ENCODE measurements at places on chromosomes 13 and 19.
A peak's percentile ranks its signal among the peaks of the same experiment; 100 is the strongest.

GRCh38 chr19:56808717-56809392 lies 31.7 kb downstream of the PEG3 start:
- no peak for DNase-seq

GRCh38 chr19:18278521-18279265 lies 2.7 kb downstream of the JUND start:
- no peak for DNase-seq

DNA sequence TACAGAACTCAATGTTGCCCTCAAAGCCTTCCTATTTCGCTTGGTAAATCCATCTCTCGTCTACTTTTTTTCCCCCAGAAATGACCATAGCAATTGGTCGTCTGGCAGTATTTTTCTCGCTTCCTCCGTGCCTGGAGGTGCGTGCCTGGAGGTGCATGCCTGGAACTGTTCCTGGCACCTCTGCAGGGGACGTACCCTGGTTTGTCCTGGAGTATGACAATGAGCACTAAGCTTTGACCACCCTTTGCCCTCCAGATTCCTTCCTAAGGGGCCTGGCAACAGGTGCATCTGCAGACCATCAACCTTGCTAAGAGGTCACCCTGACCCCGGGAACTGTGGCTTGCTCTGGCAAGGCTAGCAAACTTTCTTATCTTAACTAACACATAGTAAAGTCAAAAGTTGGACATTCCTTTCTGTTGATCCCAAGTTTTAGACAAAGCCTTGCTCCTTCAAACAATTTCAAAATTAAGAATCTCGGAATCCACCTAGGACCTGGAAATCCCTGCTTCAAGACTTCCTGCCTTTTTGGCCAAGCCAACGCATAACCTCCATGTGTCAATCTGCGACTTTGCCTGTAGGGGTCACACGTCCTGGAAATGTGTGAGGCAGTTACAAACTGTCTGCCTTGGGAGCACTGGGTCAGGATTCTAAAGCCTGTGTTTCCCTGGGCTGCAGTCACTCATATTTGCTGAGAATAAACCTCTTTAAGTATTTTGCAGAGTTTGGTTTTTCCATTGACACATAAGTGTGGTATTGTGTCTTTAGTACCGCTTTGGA lies 28.8 kb upstream of the TUBGCP3 start:
- DNase-seq: no peak

DNA sequence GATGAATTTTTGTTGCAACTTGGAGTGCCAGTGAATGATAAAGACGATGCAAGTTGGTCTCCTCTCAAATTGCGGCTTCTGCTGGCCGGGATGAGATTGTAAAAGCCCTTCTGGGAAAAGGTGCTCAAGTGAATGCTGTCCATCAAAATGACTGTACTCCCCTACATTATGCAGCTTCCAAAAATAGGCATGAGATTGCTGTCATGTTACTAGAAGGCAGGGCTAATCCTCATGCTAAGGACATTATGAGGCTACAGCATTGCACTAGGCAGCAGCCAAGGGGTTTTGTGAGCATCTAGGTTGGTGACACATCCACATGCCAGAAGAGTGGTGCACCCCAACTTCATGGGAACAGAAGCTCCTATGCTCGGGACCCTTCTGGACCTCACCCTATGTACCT lies 22.2 kb upstream of the KLF5 start:
- DNase-seq: no peak

- DNase-seq: no peak
Measured at GRCh38 chr19:37505958-37506386, 767 bp upstream of the ZNF793 start.

- no peak for DNase-seq
Measured at GRCh38 chr19:11279505-11280236, 16.3 kb upstream of the TSPAN16 start.

- no peak for DNase-seq
Measured at GRCh38 chr13:98313023-98313921, 136.2 kb upstream of the RNF113B start.

DNA sequence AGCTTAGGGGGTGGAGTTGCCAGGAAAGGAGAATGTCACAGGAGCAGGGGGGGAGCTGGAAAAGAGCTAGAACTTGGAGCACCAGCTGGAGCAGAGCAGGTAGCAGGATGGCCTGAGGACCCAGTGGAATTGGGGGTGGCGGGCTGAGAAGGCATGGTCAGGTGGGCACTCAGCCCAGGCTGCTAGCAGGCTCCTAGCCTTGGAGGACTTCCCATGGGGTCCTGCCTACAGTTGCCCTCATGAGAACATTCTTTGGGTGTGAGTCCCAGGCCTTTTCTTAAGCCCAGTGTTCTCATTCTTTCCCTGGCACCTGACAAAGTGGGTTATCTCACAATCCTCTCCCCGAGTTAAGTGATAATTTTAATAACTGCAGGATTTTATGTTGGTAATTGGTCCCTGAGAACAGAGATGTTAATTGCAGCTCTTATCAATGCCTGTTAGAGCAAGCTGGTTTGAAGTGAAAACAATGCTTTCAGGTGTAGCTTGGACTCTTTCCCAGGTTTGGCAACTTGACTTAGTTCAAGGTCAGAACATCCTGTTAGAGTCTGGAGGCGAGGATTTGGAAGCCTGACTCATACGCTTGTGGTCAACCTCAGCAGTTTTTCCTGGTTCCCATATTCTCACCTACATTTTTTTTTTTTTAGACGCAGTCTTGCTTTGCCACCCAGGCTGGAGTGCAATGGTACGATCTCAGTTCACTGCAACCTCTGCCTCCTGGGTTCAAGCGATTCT lies 18.1 kb upstream of the OLFM4 start:
- no peak for DNase-seq

GRCh38 chr19:35063940-35064818 lies 22.7 kb downstream of the HPN start:
- DNase-seq: no peak

GRCh38 chr19:12825254-12826131 lies 8.9 kb downstream of the RTBDN start:
- no peak for DNase-seq

DNA sequence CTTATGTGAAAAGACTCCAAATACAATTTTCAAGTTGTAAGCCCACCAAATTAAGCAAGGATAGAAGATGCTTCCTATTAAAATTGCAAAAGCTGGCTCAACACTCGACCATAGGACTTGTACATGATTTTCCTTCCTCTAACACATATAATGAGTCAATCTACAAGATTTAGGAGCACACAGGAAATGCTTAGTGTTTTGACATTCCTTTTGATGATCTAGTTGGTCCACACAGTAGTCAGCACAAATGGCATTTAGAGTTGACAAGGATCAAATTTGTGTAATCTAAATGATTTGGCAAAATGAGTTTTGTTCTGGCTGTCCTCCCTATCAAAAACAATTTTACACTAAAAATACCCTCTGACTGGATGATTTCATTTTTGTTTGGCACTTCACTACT lies 340.2 kb downstream of the DIAPH3 start:
- DNase-seq: no peak

- DNase-seq: no peak
Measured at GRCh38 chr13:40275636-40276035, 390.8 kb downstream of the FOXO1 start.

GRCh38 chr13:75353781-75354193 lies 128.2 kb downstream of the TBC1D4 start:
- no peak for DNase-seq

GRCh38 chr19:16860118-16860517 lies 28.7 kb upstream of the F2RL3 start:
- no peak for DNase-seq

- no peak for DNase-seq
Measured at GRCh38 chr13:32334671-32335070, 19.4 kb downstream of the BRCA2 start.

DNA sequence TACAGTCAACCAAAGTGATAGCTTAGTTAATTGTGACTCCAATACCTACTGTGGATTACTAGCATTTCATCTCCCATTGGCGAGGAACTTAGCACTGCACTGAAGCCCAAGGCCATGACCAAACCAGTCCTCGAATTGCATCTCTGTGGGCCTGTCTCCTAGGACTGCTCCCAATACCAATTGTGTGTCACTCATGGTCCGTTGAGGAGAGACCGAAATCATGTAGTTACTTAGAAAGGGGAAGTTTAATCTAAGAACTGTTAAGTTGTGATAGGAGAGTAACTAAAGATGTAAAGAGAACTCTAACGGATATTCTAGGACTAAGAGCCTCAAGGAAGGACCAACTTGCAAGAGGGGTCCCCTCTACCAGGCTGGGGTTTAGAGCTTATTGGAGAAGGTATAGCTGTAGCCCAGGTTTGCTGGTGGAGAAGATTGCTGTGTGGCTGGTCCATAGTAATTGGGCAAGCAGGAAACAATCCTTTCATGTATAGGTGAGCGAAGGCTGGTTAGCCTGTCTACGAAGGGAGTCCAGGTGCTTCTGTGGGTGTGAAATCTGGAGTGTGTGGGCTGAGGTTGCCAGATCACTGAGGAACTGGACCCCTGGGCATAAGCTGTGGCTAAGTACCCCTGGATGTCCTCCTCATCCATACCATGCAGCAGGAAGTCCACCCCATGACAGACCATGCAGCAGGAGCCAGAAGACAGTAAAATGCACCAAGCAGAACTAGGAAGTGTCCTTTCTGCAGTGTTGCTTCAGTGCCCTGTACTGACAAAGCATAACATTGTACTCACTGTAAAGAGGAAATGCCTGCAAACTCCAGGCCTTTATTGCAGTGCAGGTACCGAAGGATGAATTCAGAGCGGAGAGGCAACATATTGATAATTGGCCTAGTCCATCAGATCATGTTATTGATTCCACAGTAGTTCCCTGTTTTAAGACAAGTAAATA lies 30.8 kb downstream of the DNAJC3 start:
- DNase-seq: no peak

- no peak for DNase-seq
Measured at GRCh38 chr13:95948656-95949055, 104.5 kb downstream of the UGGT2 start.

DNA sequence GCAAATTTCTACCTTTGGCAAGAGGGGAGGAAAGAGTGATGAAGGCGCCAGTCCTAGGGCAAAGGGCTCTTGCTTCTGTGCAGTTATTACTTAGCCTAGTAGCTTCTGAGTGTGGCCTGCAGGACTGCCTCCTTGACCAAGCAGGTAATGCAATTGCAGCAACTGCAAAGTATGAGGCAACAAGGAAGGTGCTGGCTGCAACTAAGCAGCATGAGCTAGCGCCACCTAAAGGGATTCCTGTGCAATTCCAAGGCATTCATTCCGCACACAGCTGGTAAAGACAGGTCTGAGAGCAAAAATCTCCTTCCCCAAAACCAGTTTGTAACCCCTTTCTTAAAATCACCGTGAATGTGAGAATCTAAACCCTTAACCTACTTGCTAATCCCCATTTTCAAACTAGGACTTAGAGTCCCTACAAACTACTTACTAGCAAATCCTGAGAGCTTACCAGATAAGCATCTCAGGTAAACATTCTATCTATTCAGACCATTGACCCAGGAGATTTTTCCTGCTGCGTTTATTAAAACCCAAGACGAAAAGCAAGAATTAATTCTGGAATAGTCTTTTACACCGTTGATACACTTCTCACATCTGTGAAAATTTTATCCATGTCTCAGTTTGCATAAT lies 62.9 kb downstream of the DCT start:
- DNase-seq: no peak

GRCh38 chr13:27822258-27822872 lies 30.1 kb downstream of the GSX1 start:
- DNase-seq: no peak

- no peak for DNase-seq
Measured at GRCh38 chr13:37510441-37510840, 88.1 kb downstream of the POSTN start.

GRCh38 chr13:33091415-33091774 lies 75.2 kb downstream of the KL start:
- DNase-seq: no peak

DNA sequence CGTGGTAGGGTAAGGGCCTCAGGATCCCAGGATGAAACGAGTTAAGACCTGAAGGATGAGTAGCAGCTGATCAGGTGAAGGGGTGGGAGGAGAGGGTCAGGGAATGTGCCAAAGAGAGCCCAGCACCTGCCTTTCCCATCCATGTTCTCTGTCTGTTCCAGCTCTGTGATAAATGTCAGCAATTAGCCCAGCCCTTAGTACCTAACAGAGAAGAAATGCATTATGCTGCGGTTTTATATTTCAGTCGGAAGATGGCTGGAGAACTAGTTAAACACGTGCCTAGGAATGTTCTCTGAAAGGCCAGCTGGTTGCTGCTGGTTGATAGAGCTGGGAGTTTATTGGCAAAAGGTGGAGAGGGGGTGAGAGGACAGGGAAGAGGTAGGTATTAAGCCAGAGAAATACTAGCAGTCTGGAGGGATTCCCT lies 268.2 kb downstream of the SHISA2 start:
- DNase-seq: no peak

- DNase-seq: no peak
Measured at GRCh38 chr13:100825557-100825956, 151.0 kb upstream of the TMTC4 start.

GRCh38 chr19:1875646-1876495 lies 9.4 kb downstream of the ABHD17A start:
- peak; percentile 93 for DNase-seq

DNA sequence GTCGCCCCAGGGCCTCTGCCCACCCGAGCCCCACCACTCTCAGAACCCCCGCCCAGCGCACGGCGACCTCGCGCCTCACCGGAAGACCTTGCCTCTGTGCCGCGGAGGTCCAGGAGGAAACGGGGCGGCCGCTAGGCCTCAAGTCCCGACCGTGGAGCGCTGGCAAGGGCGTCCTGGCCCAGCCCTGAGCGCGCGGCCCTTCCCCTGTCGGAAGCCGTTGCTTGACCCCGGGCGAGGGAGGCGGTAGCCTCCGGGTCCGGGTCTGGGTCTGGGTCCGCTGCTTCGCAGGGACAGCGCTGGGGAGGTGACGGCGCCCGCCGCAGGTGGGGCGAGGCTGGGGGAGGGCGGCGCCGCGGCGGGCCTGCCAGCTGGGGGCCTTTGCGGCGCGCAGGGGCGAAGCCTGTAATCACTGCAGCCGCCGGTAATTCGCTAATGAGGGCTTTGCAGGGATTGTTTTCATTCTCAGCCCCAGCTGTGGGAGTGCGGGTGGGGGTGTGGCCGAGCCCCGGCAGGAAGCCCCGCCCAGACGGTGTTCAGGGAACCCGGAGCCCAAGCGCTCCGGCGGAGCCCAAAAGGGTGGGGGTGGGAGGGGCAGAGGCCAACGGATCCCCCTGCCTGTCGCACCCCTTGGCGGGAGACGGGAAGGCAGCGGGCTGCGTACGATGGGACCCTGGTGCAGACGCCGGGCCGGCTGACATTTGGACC lies 8.6 kb downstream of the C19orf25 start:
- peak; percentile 51 for DNase-seq
